ENCODE measurements at places on chromosomes 4 and X.

DNA sequence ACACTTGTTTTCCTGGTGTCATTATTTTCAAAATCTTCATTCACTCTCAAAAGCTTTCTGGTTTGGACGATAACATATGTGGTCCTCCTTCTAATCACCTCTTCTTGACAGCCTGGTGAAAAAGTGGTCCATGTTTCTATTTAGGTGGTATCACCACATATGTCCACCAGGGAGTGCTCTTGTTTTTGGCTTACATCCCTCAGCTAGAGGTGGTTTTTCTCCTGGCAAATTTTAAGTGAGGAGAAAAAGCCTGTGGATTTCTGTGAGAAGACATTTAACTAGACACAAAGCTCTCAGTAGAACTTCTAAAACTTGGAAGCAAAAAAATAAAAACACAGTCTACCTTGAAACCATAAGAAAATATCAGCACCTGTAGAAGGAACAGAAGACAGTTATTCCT lies 58.0 kb upstream of the FRMPD4 start:
- DNase-seq = no peak
- H3K27ac ChIP-seq = no peak overlapping the region
- H3K27me3 ChIP-seq = peaks cover 26% of the 10 kb centered on the region
- H3K36me3 ChIP-seq = no peaks in the 10 kb centered on the region
- H3K4me1 ChIP-seq = no peaks in the 10 kb centered on the region

DNA sequence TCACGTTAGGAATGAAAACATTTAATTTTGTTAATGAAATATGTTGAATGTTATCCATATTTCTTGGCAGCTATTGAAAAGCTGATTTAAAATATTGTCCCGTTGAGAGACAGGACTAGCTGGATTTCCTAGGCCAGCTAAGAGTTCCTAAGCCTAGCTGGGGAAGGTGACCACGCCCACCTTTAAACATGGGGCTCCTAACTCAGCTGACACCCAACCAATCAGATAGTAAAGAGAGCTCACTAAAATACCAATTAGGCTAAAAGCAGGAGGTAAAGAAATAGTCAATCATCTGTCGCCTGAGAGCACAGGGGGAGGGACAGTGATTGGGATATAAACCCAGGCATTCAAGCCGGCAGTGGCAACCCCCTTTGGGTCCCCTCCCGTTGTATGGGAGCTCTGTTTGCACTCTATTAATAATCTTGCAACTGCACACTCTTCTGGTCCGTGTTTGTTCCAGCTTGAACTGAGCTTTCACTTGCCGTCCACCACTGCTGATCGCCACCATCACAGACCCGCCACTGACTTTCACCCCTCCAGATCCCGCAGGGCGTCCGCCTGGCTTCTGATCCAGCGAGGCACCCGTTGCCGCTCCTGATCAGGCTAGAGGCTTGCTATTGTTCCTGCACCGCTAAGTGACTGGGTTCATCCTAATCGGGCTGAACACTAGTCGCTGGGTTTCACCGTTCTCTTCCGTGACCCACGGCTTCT lies 308.9 kb downstream of the GLUD2 start:
- H3K27ac ChIP-seq = no peak overlapping the region
- H3K4me3 ChIP-seq = no peak overlapping the region
- no peaks in the 10 kb centered on the region for H3K36me3 ChIP-seq
- DNase-seq = no peak
- H3K27me3 ChIP-seq = peaks cover 11% of the 10 kb centered on the region

GRCh38 chr4:2852481-2852921 lies 8.9 kb downstream of the ADD1 start:
- peak overlapping the region; percentile 52 for H3K4me3 ChIP-seq
- H3K27ac ChIP-seq = peak overlapping the region; percentile 87
- H3K36me3 ChIP-seq = peaks cover 31% of the 10 kb centered on the region
- no peaks in the 10 kb centered on the region for H3K27me3 ChIP-seq
- peaks cover 74% of the 10 kb centered on the region for H3K4me1 ChIP-seq
- DNase-seq = no peak

GRCh38 chr4:150817804-150818528 lies 197.1 kb downstream of the LRBA start:
- peaks cover 49% of the 10 kb centered on the region for H3K36me3 ChIP-seq
- no peaks in the 10 kb centered on the region for H3K27me3 ChIP-seq
- H3K27ac ChIP-seq = no peak overlapping the region
- no peak overlapping the region for H3K4me3 ChIP-seq
- H3K4me1 ChIP-seq = peaks cover 23% of the 10 kb centered on the region

GRCh38 chr4:74266081-74266480 lies 42.2 kb upstream of the EPGN start:
- H3K4me1 ChIP-seq = peaks cover 5% of the 10 kb centered on the region
- no peaks in the 10 kb centered on the region for H3K36me3 ChIP-seq
- no peaks in the 10 kb centered on the region for H3K27me3 ChIP-seq
- no peak overlapping the region for H3K4me3 ChIP-seq
- no peak for DNase-seq

GRCh38 chr4:105386012-105386411 lies 87.8 kb downstream of the PPA2 start:
- H3K36me3 ChIP-seq = peaks cover 77% of the 10 kb centered on the region
- no peak overlapping the region for H3K4me3 ChIP-seq
- no peaks in the 10 kb centered on the region for H3K27me3 ChIP-seq

GRCh38 chr4:80134936-80135701 lies 62.1 kb upstream of the ANTXR2 start:
- DNase-seq = no peak
- H3K27ac ChIP-seq = no peak overlapping the region
- no peak overlapping the region for H3K4me3 ChIP-seq
- no peaks in the 10 kb centered on the region for H3K27me3 ChIP-seq

Data from activated T-cell treated with anti-CD3 and anti-CD28 coated beads, Interleukin-2, amount 50 U/mL, for 24 hours (primary cell).